ENCODE measurements at places on chromosomes 1 and 21. TPM values are rescaled to one million over a fixed set of nuclear protein-coding genes. Genes with fewer than 3 reads are reported as not detected.
A peak's percentile ranks its signal among the peaks of the same experiment; 100 is the strongest.

Gene FCAMR
- not detected for polyA plus RNA-seq

- H3K4me3 ChIP-seq, result no peak overlapping the region
- H3K4me1 ChIP-seq, result no peaks in the 10 kb centered on the region
- no peak for DNase-seq
Observed at GRCh38 chr1:77143529-77144121, 75.6 kb downstream of the PIGK start.

GRCh38 chr1:19410393-19410792, 74.9 kb downstream of the CAPZB start:
- H3K27me3 ChIP-seq, result no peaks in the 10 kb centered on the region
- no peak overlapping the region for H3K4me3 ChIP-seq
- no peak for DNase-seq
- no peak overlapping the region for H3K27ac ChIP-seq

DNA sequence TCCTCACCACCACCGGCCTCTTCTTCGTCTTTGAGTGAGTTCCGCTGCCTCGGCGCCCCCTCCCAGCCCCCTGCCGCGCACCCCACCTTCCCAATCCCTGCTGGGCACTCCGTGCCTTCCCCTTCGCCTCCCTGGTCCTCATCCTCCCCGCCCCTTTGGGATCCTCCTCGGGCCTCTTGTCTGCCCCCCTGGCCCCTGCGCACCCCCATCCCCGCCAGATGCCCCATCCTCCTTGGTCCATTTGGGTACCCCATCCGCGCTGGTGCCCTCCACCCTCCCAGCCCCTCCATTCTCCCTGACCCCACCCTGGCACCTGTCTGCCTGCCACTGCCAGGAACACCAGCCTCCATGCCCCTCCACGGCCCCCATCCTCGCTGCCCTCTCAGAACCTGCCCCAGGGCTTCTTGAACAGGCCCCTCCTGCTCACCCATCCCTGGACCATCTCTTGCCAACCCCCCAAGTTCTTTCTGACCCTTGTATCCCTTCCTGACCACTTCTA, 667 bp downstream of the ZDHHC18 start:
- no peaks in the 10 kb centered on the region for H3K27me3 ChIP-seq
- peak overlapping the region; percentile 76 for H3K4me3 ChIP-seq
- peaks cover 2% of the 10 kb centered on the region for H3K36me3 ChIP-seq
- H3K27ac ChIP-seq, result no peak overlapping the region

GRCh38 chr1:21570528-21570875, 61.3 kb downstream of the ALPL start:
- no peaks in the 10 kb centered on the region for H3K36me3 ChIP-seq
- peaks cover 5% of the 10 kb centered on the region for H3K4me1 ChIP-seq
- DNase-seq, result no peak

DNA sequence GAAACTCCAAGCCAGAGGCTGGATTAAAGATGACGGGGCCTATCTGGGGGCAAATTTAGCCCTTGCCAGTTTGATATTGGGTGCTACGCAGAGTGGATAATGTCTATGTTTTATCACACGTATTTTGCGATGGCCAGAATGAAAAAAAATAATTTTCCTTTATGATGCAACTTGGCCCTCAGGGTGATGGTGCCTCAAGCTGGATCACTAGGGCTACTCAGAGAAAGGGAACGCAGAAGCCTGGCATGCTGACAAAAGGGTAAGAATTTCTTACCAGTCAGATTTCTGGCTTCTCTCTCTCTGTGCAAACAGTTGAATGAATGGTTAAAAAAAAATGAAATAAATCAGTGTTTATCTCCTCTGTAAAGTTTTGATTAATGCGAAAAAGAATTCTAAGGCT, 32.6 kb upstream of the NEK2 start:
- no peak overlapping the region for H3K4me3 ChIP-seq
- H3K27ac ChIP-seq, result no peak overlapping the region
- no peaks in the 10 kb centered on the region for H3K36me3 ChIP-seq
- no peaks in the 10 kb centered on the region for H3K4me1 ChIP-seq

- H3K4me3 ChIP-seq, result no peak overlapping the region
- DNase-seq, result no peak
- no peaks in the 10 kb centered on the region for H3K27me3 ChIP-seq
- H3K27ac ChIP-seq, result no peak overlapping the region
- no peaks in the 10 kb centered on the region for H3K4me1 ChIP-seq
Observed at GRCh38 chr21:44993321-44994046, 53.7 kb downstream of the SLX9 start.

DNA sequence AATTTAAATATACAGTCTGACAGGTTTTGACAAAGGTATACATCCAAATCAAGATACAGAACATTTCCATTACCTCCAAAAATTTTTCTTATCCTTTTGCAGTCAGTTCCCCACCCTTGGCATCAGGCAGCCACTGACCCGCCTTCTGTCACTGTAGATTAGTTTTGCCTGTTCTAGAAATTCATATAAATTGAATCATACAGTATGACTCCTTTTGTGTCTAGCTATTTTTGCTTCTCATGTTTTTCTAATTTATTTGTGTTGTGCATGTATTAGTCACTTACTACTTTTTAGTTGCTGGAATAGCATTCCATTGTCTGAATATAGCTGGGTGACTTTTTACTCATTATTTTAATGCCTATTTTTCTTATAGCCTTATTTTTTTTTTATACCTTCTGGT, 3.8 kb downstream of the UTP25 start:
- no peaks in the 10 kb centered on the region for H3K27me3 ChIP-seq
- no peaks in the 10 kb centered on the region for H3K4me1 ChIP-seq
- H3K27ac ChIP-seq, result no peak overlapping the region
- no peak overlapping the region for H3K4me3 ChIP-seq

GRCh38 chr1:27562534-27563340, 41.2 kb downstream of the AHDC1 start:
- H3K4me3 ChIP-seq, result no peak overlapping the region
- peaks cover 53% of the 10 kb centered on the region for H3K4me1 ChIP-seq
- H3K27ac ChIP-seq, result no peak overlapping the region
- no peaks in the 10 kb centered on the region for H3K27me3 ChIP-seq
